ENCODE measurements at places on chromosomes 2 and 18. TPM values are rescaled to one million over a fixed set of nuclear protein-coding genes. Genes with fewer than 3 reads are reported as not detected.
A peak's percentile ranks its signal among the peaks of the same experiment; 100 is the strongest.

DNA sequence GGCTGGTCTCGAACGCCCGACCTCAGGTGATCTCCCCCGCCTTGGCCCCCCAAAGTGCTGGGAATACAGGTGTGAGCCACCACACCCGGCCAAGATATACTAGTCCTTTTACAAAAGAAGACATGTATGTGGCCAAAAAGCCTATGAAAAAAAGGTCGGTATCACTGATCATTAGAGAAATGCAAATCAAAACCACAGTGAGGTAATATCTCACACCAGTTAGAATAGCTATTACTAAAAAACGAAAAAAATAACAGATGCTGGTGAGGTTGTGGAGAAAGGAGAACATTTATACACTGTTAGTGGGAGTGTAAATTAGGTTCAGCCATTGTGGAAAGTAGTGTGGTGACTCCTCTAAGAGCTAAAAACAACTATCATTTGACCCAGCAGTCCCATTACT is 26.4 kb downstream of the KLHL23 start:
- no peak overlapping the region for H3K4me3 ChIP-seq
- no peaks in the 10 kb centered on the region for H3K27me3 ChIP-seq
- H3K4me1 ChIP-seq: no peaks in the 10 kb centered on the region
- no peak for DNase-seq

GRCh38 chr2:39933196-39933595 is 154.1 kb upstream of the THUMPD2 start:
- H3K36me3 ChIP-seq: no peaks in the 10 kb centered on the region
- H3K4me1 ChIP-seq: peaks cover 6% of the 10 kb centered on the region
- DNase-seq: no peak
- no peaks in the 10 kb centered on the region for H3K27me3 ChIP-seq
- H3K4me3 ChIP-seq: no peak overlapping the region

Gene CXCR2
- total RNA-seq: not detected

GRCh38 chr2:228768818-228769217 is 502.3 kb downstream of the PID1 start:
- H3K27me3 ChIP-seq: no peaks in the 10 kb centered on the region
- no peaks in the 10 kb centered on the region for H3K4me1 ChIP-seq
- H3K4me3 ChIP-seq: no peak overlapping the region
- H3K27ac ChIP-seq: peak overlapping the region; percentile 39
- H3K36me3 ChIP-seq: no peaks in the 10 kb centered on the region

Gene PTPRN
- total RNA-seq: 88.2 TPM

Gene GAREM1
- total RNA-seq: 9.0 TPM

DNA sequence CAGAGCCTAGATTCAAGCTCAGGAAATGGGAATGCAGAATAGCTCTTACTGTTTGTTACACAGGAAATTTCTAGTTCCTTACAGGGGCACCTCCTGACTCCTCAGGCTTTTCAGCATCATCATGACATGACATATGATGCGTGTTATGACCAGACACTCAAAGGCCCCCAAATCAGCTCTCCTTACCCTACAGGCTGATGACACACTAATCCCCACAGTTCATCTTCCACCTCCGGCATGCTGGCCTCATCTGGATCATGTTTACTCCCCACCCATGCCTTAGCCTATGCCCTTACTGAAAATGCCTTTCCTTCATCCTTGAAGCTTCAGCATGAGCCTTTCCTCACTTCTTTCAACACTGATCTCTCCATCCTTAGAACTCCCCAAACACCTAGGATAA is 356.9 kb downstream of the SETBP1 start:
- H3K36me3 ChIP-seq: no peaks in the 10 kb centered on the region
- H3K27ac ChIP-seq: no peak overlapping the region
- no peaks in the 10 kb centered on the region for H3K4me1 ChIP-seq

DNA sequence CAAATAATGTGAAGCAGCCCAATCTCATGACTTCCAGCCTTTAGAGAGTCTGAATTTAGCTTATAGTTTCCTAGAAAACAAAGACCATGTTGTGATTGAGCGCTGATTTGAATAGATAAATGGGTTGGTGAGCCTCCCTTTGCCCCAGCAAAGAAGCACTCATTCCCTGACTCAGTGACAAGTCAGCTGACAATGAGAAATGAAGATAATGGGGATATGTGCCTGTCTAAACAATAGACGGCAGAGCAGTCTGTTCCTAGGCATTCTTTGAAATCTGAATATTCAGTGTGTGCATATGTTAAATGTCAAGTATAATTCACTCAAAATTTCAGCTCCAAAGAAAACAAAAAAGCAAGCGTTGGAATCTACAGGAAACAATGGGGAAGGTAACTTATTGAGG is 34.8 kb upstream of the LINC00305 start:
- H3K4me3 ChIP-seq: no peak overlapping the region
- H3K36me3 ChIP-seq: no peaks in the 10 kb centered on the region
- no peak for DNase-seq
- H3K27me3 ChIP-seq: no peaks in the 10 kb centered on the region
- no peak overlapping the region for H3K27ac ChIP-seq

Gene IL36G
- total RNA-seq: not detected

DNA sequence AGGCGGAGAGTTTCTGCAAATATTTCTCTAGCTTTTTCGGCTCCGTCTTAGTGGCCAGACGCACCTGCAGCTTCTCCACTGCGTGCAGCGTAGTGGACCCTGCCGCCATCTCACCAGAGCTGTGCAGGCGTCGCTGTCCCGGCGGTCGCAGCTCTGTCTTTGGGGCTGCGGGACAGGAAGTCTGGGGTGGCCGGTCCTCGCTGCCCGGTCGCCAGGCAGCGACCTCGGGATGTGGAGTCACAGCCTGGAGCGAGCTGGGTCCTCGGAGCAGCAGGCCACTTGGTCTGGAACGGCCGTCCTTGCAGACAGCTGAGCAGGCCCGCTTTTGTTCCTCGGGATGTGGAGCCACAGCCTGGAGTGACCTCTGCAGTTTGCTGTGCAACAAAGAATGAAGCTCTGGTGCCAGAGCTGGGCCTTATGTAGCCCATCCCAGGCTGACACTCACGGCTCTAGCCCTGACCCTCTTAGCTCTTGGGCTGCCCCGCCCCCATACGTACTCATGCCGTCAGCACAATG is at the start of gene ELOA2:
ELOA2 (minus strand) TSS at position 466 of the 516 bp plus-strand sequence; CDS start at position 109, 357 bp downstream.
- H3K4me1 ChIP-seq: no peaks in the 10 kb centered on the region
- H3K36me3 ChIP-seq: no peaks in the 10 kb centered on the region
- no peak for DNase-seq
- no peak within 1 kb of the TSS for H3K4me3 ChIP-seq
- no peak within 1 kb of the TSS for H3K27ac ChIP-seq

DNA sequence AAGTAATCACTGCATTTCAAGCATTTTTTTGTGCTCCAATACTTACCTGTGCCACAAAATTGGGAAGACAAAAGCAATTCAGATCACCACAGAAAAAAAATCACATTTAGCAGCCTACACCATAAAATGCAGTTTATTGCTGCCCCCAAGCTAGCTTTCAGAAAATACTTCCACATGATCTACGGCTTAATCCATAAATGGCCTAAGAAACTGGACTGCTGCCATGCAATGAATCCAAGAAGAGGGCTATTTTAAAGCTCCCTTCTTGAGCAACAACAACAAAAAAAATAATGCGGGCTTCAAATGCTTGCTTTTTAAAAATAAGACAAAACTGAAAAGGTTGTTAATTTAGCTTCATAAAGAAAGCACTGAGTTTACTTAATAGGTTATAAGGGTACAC is 272.3 kb downstream of the RAD51AP2 start:
- no peaks in the 10 kb centered on the region for H3K27me3 ChIP-seq
- no peak overlapping the region for H3K4me3 ChIP-seq
- no peak overlapping the region for H3K27ac ChIP-seq
- DNase-seq: no peak
- no peaks in the 10 kb centered on the region for H3K4me1 ChIP-seq

Gene EGR4
- total RNA-seq: not detected

Gene PTCD3
- total RNA-seq: 61.7 TPM

GRCh38 chr2:109482361-109482861 is 131.4 kb downstream of the SEPTIN10 start:
- H3K36me3 ChIP-seq: no peaks in the 10 kb centered on the region
- H3K4me3 ChIP-seq: no peak overlapping the region
- H3K27me3 ChIP-seq: no peaks in the 10 kb centered on the region
- no peak for DNase-seq

DNA sequence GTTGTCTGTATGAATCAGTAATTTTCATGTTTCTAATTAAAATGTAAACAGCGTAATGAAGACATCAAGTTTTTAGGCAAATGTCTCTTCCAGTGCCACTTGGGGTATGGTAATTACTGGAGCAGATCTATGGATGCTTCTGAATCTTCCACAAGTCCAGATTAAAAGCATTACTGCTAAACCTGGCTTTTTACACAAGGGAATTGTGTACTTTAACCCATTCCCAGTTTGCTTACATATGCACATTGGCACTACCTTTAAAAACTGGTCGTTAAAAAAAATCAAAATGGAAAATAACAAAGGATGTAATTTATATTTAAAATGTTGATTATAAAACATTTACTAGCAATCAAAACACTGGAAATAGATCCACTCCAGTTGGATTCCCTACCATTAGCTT is 19.7 kb downstream of the FIGN start:
- no peaks in the 10 kb centered on the region for H3K4me1 ChIP-seq
- H3K4me3 ChIP-seq: no peak overlapping the region
- no peaks in the 10 kb centered on the region for H3K27me3 ChIP-seq
- no peak for DNase-seq

Gene MTCL1
- total RNA-seq: 48.6 TPM

Gene CRYGC
- not detected for total RNA-seq

Data from astrocyte (in vitro differentiated cells and primary cell).